HT1080 (cell line): ENCODE measurements at places on chromosomes 2 and 18. TPM values are rescaled to one million over a fixed set of nuclear protein-coding genes. Genes with fewer than 3 reads are reported as not detected.

Gene FBXO48
- total RNA-seq, result 0.63 and 0.73 TPM in 2 replicates

Gene PRADC1
- total RNA-seq, result 57.1 and 64.3 TPM in 2 replicates

Gene LINC00305
- total RNA-seq, result not detected in 2 replicates

Gene DSEL
- total RNA-seq, result 4.6 and 4.9 TPM in 2 replicates

Gene TUBA3E
- total RNA-seq, result 11.1 and 14.6 TPM in 2 replicates
